CD8-positive, alpha-beta memory T cell (primary cell): ENCODE measurements at places on chromosomes 12 and 14. TPM values are rescaled to one million over a fixed set of nuclear protein-coding genes. Genes with fewer than 3 reads are reported as not detected.

- H3K4me1 ChIP-seq: no peaks in the 10 kb centered on the region
- no peak overlapping the region for H3K4me3 ChIP-seq
- H3K36me3 ChIP-seq: no peaks in the 10 kb centered on the region
Measured at GRCh38 chr12:85273381-85274314, 6.4 kb upstream of the ALX1 start.

- peaks cover 9% of the 10 kb centered on the region for H3K36me3 ChIP-seq
- H3K27me3 ChIP-seq: no peaks in the 10 kb centered on the region
- no peaks in the 10 kb centered on the region for H3K4me1 ChIP-seq
- no peak overlapping the region for H3K4me3 ChIP-seq
- DNase-seq: no peak
- no peak overlapping the region for H3K27ac ChIP-seq
Measured at GRCh38 chr12:26979733-26980132, 34.5 kb downstream of the TM7SF3 start.

GRCh38 chr12:56267443-56268071 lies 815 bp downstream of the COQ10A start:
- no peaks in the 10 kb centered on the region for H3K27me3 ChIP-seq
- H3K36me3 ChIP-seq: no peaks in the 10 kb centered on the region
- no peak for DNase-seq
- H3K4me1 ChIP-seq: peaks cover 12% of the 10 kb centered on the region

DNA sequence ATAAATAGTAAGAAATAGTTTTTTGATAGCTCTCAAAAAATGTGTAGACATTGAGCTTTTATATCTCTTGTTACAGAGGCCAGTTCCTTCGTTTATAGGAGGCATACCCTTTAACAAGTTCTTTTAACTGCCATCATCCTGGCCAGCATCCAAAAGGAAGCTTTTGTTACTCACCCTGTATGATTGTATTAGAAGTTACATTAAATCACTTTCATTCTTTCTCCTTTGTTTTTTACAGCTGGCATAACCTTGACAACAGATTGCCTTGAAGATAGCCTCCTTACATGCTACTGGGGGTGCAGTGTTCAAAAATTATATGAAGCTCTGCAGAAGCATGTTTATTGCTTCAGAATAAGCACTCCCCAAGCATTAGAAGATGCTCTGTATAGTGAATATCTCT lies 20.1 kb downstream of the CGRRF1 start:
- H3K27me3 ChIP-seq: no peaks in the 10 kb centered on the region
- H3K4me3 ChIP-seq: no peak overlapping the region
- no peak for DNase-seq

DNA sequence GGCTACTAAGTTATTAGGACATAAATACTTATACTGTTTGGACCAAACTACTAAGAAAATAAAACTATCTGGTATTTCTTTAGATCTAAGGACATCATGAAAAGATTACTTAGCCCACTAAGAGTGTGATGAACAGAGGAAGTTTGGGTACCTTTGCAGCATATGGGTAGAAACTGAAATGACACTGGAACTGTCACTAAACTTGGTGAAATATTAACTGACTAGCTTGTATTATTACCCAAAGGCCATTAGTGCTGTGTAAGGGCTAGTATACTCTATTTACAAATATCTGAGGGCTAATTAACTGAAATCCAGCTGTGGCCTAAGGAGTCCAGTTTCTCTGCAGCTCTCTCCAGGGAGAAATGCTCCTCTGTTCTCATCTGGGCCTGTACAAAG lies 45.5 kb downstream of the PAWR start:
- H3K4me1 ChIP-seq: no peaks in the 10 kb centered on the region
- no peak for DNase-seq
- no peaks in the 10 kb centered on the region for H3K36me3 ChIP-seq
- H3K27ac ChIP-seq: no peak overlapping the region
- no peak overlapping the region for H3K4me3 ChIP-seq
- no peaks in the 10 kb centered on the region for H3K27me3 ChIP-seq

GRCh38 chr14:34252227-34252626 lies 209.8 kb downstream of the SPTSSA start:
- H3K4me3 ChIP-seq: no peak overlapping the region
- no peaks in the 10 kb centered on the region for H3K36me3 ChIP-seq
- DNase-seq: no peak
- no peak overlapping the region for H3K27ac ChIP-seq
- no peaks in the 10 kb centered on the region for H3K27me3 ChIP-seq

GRCh38 chr12:15851919-15852318 lies 30.3 kb upstream of the STRAP start:
- no peaks in the 10 kb centered on the region for H3K36me3 ChIP-seq
- H3K27ac ChIP-seq: no peak overlapping the region
- no peak overlapping the region for H3K4me3 ChIP-seq
- H3K4me1 ChIP-seq: no peaks in the 10 kb centered on the region
- DNase-seq: no peak

LRFN5 gene
- total RNA-seq: not detected

ATN1 gene
- 54.8 TPM for total RNA-seq

CCDC197 gene
- total RNA-seq: not detected

FGF6 gene
- not detected for total RNA-seq
